Ovary (tissue), 10 donors: ENCODE measurements at places on chromosomes 12 and 14. TPM values are rescaled to one million over a fixed set of nuclear protein-coding genes. Genes with fewer than 3 reads are reported as not detected.

DNA sequence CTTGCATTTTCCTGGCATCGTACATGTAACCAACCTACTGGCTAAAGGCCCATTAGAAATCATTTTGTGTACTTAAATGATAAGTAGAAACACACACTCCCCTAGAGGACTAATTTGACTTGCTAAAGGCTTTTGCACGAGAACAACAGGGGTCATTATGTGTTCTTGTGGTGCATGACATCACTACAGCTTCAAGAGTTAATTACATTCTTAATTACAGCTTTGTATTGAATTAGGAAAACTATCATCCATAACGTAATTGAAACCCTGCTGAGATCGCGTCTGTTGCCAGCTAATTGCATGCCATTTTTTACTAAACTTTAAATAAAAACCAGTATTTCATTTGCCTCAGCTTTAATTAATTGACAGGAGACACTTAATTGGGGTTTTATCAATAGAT is 51.4 kb downstream of the TMEM132C start:
- DNase-seq = no peak
- H3K27ac ChIP-seq = no peak overlapping the region
- no peak overlapping the region for H3K4me3 ChIP-seq

DNA sequence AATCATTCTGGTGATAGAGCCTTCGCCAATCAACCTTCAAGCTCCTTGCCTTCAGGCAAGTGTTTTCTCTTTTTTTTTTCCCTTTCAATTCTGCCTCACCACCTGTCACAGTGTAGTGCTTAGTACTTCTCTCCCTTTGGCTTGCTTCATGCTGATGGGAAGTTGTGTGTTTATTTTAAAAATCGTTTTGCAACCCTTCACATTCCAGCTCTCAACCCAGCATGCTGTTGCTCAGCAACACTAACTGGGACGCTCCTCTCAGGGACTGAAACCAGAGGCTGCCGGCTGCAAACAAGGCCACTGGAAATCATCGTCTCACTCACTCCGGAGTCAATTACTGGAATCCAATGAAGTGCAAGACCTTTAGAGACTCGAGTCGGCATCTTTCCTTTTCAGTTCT is 342.7 kb downstream of the PRKD1 start:
- H3K27me3 ChIP-seq = no peaks in the 10 kb centered on the region
- no peak overlapping the region for H3K27ac ChIP-seq
- DNase-seq = peak; percentile 62
- no peaks in the 10 kb centered on the region for H3K36me3 ChIP-seq

NTN4 gene
- 46.5 TPM for total RNA-seq

CLEC1A gene
- 11.5 TPM for total RNA-seq

SALL2 gene
- 34.2 TPM for total RNA-seq

LPAR5 gene
- total RNA-seq = 1.1 TPM
